ENCODE measurements at places on chromosomes 5 and 9.

GRCh38 chr5:52748590-52748989 lies 39.1 kb upstream of the ITGA1 start:
- no peak overlapping the region for H3K27ac ChIP-seq
- no peaks in the 10 kb centered on the region for H3K36me3 ChIP-seq
- no peak overlapping the region for H3K4me3 ChIP-seq
- no peaks in the 10 kb centered on the region for H3K27me3 ChIP-seq
- no peak for DNase-seq
- no peaks in the 10 kb centered on the region for H3K4me1 ChIP-seq

DNA sequence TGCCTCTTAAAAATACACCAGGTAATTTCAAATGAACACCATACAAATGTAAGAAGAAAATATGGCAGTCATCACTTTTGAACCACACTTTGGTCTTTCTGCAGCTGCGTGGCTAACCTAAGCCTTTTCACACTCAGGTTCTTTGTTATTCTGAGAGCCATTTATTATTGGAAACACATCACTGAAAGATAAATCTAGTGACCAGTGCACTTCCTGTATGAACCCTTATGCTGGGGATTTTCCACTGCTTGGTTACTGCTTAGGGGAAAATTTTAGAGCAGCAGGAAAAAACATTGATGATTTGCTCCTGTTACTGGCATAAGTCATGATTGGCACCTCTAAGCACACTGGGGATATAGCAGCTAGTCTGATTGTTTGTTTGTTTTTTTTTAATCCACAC lies 58.6 kb upstream of the RANBP3L start:
- H3K4me3 ChIP-seq = no peak overlapping the region
- no peaks in the 10 kb centered on the region for H3K36me3 ChIP-seq
- peaks cover 7% of the 10 kb centered on the region for H3K4me1 ChIP-seq
- no peak overlapping the region for H3K27ac ChIP-seq

DNA sequence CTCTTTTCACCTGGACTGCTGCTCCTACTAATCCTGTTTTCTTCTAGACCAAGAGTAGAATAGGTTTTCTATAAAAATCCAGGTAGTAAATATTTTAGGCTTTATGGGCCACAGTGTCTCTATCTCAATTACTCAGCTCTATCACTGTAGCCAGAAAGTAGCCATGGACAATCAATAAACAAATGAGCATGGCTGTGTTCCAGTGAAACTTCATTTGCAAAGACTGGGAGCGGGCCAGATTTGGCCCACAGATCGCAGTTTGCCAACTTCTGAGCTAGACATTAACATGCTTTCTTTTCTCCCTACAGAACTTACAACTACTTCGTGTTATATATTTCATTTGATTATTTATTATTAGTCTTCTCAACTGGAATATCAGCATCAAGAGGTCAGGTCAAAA lies 30.2 kb downstream of the BRINP1 start:
- peaks cover 27% of the 10 kb centered on the region for H3K4me1 ChIP-seq
- peaks cover 3% of the 10 kb centered on the region for H3K27me3 ChIP-seq
- no peak for DNase-seq
- H3K27ac ChIP-seq = no peak overlapping the region

- no peak overlapping the region for H3K27ac ChIP-seq
- DNase-seq = no peak
- H3K4me3 ChIP-seq = no peak overlapping the region
- peaks cover 4% of the 10 kb centered on the region for H3K27me3 ChIP-seq
- H3K36me3 ChIP-seq = peaks cover 10% of the 10 kb centered on the region
- H3K4me1 ChIP-seq = peaks cover 11% of the 10 kb centered on the region
Observed at GRCh38 chr5:180323160-180323559, 30.0 kb downstream of the GFPT2 start.

DNA sequence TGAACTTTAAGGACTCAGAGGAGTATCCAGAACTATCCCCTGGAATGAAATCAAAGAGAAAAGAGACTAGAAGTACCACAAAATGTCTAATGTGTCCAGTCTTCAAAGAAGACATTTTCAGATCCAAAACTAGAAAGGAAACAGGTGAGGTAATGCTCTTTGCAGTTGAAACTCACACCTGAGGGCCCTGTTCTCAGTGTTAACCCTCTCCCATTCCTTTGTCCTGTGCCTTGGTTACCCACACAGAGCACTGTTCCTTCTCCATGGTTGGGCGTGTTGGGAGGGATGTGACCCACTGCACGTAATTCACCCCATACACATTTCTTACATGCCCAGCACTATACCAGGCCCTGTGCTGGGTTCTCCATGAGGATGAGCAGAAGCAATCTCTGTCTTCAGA lies 21.3 kb downstream of the MSANTD3 start:
- no peak for DNase-seq
- H3K36me3 ChIP-seq = peaks cover 4% of the 10 kb centered on the region
- H3K27me3 ChIP-seq = no peaks in the 10 kb centered on the region
- no peak overlapping the region for H3K27ac ChIP-seq

DNA sequence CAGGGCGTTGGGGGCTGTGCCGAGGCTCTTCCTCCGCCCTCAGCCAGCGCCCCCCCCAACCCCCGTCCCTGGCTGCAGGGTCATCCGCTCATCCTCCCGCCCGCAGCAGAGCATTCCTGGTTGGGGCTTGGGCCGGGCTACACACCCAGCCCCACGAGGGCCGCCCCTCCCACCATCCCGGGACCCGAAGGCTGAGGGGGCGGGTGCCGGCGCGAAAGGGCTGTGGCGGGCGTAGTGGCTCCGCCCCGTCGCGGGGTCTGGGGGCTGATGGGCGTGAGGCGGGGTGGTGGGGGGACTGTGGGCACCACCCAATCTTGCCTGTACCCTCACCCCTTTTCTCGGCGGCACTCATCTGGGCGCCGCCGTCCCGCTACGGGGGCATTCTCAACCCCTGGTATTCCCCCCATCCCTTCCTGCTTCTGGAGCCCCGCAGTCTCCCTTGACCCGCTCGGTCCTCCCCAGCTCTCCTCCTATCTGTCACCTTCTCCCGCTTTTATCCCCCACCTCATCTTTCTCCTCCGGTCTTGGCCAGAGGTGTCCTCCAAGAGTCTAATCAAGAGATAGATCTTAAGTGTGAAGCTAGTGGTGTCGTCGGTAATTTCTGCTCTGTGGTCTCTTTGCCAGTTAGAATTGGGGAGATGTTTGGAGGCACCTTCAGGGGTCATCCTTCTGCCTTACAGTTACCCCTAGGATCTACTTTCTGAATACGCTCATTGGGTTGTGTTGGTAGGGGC lies 1.6 kb downstream of the FER start:
- H3K36me3 ChIP-seq = no peaks in the 10 kb centered on the region
- H3K4me1 ChIP-seq = peaks cover 19% of the 10 kb centered on the region
- H3K27ac ChIP-seq = peak overlapping the region; percentile 92
- peak overlapping the region; percentile 96 for H3K4me3 ChIP-seq
- H3K27me3 ChIP-seq = peaks cover 2% of the 10 kb centered on the region

DNA sequence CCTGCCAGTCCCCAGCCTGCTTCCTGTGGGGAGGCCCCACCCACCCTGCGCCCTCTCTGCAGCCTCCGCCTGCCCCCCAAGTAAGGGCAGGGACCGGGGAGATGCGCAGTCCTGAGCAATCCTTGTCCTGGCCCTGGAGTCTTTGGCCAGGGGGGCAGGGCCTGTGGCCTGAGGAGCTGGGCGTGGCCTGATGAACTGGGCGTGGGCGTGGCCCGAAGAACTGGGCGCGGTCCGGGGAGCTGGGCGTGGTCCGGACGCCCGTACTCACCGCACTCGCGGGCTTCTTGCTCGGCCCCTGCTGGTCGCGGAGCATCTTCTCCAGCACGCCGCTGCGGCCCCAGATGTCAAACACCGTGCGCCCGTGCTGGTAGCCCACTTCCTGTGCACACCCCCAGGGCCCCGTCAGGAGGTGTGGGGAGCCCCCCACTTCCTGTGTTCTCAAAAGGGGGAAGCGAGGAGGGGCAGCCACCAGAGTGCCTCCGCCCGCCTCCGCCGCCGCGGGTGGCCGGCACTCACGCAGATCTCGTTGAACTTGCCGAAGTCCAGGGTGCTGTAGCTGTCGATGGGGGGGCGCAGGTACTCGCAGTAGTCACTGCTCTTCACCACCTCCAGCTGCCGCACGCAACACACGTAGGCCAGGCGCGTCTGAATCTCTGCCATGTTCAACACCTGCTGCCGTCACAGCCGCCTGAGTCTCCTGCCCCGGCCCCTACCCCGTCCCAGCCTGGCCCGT lies 2.7 kb upstream of the NSMF start:
- H3K4me1 ChIP-seq = peaks cover 2% of the 10 kb centered on the region
- H3K36me3 ChIP-seq = peaks cover 6% of the 10 kb centered on the region
- H3K27ac ChIP-seq = no peak overlapping the region
- peak; percentile 22 for DNase-seq

DNA sequence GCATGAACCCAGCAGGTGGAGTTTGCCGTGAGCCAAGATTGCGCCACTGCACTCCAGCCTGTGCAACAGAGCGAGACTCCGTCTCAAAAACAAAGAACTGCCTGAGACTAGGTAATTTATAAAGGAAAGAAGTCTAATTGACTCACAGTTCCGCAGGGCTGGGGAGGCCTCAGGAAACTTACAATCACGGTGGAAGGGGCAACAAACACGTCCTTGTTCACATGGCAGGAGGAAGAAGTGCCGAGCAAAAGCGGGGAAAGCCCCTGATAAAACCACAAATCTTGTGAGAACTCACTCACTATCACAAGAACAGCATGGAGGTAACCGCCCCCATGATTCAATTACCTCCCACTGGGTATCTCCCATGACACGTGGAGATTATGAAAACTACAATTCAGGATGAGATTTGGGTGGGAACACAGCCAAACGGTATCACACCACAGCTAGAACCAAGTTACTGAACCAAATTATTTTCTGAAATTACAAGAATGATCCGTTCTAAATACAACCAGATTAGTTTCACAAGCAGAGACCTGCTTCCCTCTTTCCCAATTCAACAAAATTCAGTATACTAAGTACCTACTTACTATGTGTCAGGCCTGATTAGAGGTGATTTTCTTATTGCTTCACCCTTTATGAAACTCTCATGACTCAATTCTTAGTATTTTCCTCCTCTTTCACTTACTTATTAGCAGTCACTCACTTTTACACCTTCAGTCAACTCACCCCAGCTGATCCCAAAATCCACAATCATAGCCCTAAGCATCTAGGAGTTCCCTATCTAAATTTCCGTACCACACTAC lies 8.4 kb downstream of the UBTD2 start:
- H3K27me3 ChIP-seq = no peaks in the 10 kb centered on the region
- no peak for DNase-seq
- peak overlapping the region; percentile 7 for H3K27ac ChIP-seq
- H3K36me3 ChIP-seq = no peaks in the 10 kb centered on the region
- H3K4me3 ChIP-seq = peak overlapping the region; percentile 6

- no peak overlapping the region for H3K4me3 ChIP-seq
- H3K36me3 ChIP-seq = no peaks in the 10 kb centered on the region
- no peaks in the 10 kb centered on the region for H3K27me3 ChIP-seq
- no peak overlapping the region for H3K27ac ChIP-seq
Observed at GRCh38 chr5:73365301-73365853, 83.2 kb downstream of the FOXD1 start.

DNA sequence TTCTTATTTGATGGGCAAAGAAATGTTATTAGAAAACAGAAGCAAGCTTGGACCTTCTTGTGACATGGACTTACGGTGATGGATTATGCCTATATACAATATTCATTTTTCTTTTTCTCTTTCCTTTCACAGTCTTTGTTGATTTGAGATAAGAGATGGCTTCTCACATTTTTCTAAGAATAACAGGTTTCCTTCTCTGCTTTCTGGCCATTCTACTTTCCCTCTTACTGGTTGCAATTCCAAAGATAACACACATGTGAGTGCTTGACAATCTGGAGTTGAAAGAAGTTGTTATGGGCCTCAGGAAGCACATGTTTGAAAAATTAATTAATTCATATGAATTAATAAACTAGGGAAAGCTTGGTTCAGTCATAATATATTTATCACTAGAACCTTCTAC lies 89.8 kb upstream of the RPS23 start:
- no peak for DNase-seq
- H3K27me3 ChIP-seq = no peaks in the 10 kb centered on the region
- H3K36me3 ChIP-seq = no peaks in the 10 kb centered on the region

DNA sequence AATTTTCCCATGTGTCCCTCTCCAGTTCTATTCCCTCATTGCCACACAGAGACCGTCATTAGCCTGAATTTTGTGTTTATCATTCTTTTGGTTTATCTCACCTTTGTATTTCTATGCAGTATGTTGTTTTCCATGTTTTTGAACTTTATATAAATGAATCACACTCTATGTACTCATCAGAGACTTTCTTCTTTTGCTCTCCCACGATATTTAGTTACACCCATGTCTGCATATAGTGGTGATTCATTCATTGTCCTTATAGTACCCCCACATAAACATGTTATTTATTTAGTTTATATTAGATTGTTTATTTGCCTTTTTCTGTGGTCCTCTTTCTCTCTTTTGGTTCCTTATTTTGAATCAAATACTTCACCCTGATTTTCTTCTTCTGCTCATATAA lies 199.7 kb downstream of the FSTL4 start:
- H3K4me3 ChIP-seq = no peak overlapping the region
- no peak for DNase-seq
- H3K27ac ChIP-seq = no peak overlapping the region

DNA sequence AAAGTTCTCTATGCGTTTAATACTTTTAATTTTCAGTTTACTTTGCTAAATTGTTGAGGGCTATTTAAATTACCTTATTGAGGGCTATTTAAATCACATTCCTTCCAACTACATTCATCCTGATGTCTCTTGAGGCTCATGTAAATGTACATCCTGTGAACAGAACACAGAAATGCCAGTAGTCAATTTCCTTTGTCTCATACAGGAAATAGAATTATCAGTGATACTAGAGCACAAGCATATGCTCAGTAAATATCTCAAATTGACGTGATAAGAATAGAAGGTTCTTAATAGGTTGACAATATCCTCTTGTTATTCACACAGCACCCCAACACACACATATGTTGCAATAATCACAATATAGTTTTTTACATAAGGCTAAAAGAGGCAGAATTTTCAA lies 449.0 kb downstream of the CYLC2 start:
- DNase-seq = no peak
- no peak overlapping the region for H3K4me3 ChIP-seq
- H3K4me1 ChIP-seq = no peaks in the 10 kb centered on the region
- H3K36me3 ChIP-seq = no peaks in the 10 kb centered on the region
- H3K27me3 ChIP-seq = no peaks in the 10 kb centered on the region
- H3K27ac ChIP-seq = no peak overlapping the region

DNA sequence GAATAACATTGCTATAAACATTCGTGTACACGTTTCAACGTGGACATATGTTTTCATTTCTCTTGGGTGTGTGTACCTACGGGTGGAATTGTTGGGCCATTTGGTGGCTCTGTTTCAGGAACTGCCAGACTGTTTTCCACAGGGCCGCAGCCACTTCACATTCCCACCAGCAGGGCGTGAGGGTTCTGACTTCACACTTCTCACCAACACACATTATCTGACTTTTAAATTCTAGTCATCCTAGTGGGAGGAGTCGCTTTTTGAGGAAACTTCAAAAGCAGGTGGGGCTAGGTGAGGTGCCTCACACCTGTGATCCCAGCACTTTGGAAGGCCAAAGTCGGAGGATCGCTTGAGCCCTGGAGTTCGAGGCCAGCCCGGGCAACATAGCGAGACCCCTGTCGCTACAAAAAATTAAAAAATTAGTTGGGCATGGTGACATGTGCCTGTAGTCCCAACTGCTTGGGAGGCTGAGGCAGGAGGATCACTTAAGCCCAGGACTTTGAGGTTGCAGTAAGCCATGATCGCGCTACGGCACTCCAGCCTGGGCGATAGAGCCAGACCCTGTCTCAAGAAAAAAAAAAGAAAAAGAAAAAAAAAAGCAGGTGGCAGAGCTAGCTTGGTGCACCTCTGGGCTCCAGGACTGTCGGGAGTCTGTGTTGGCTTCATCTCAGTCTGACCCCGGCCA lies 28.5 kb downstream of the TSPAN17 start:
- no peak overlapping the region for H3K4me3 ChIP-seq
- no peak overlapping the region for H3K27ac ChIP-seq
